ENCODE measurements at places on chromosomes 16 and 17. TPM values are rescaled to one million over a fixed set of nuclear protein-coding genes. Genes with fewer than 3 reads are reported as not detected.

DNA sequence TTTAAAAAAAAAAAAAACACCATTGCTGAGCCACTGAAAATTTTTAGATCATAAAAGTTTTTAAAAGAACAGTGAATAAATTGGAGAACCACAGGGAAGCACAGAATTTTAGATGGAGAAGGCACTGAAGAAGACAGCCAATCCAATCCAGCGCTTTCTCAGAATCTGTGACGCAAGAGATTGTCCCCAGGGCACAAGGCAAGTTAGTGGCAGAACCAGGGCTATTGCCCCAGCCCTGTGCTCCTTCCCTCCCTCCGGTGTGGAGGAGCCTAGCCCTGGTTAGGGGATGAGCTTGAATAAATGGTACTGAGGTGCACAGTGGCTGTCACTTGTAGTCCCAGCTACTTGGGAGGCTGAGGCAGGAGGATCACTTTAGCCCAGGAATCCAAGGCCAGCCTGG lies 108.3 kb downstream of the ZNF423 start:
- no peak for DNase-seq

CNGB1 gene
- total RNA-seq = not detected

- no peak for DNase-seq
Measured at GRCh38 chr17:4626734-4627256, 14.7 kb downstream of the ALOX15 start.

DNA sequence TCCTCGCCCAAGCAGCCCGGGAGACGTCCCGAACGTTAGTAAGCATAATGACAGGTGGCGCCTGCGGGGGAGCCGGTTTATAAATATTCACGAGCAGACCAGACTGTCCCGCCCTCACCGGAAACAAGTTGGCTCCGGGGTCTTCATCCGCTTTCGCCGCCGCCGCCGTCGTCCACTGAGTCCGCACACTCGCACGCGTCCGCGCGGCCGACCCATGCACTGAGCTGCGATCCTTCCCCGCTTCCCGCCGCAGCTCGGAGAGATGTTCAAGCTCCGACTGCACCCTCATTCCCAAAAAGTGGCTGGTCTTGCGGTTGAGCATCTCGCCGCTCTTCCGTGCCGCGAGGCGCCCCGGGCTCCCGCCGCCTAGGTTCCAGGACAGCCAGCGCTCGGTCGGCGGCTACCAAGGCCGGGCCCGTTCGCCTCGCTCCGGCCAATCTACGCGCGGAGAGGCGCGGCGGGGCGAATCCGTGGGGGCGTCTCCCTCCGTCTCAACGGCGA lies 385 bp downstream of the CFAP119 start:
- DNase-seq = peak; percentile 64

GNGT2 gene
- 28.4 TPM for total RNA-seq

- DNase-seq = no peak
Measured at GRCh38 chr16:17970816-17971331, 365.7 kb downstream of the NPIPA8 start.

CDRT15 gene
- not detected for total RNA-seq

KRTAP9-4 gene
- not detected for total RNA-seq

CTRB1 gene
- not detected for total RNA-seq

GRCh38 chr16:1061769-1062505 lies 10.6 kb upstream of the SSTR5 start:
- DNase-seq = no peak

DNA sequence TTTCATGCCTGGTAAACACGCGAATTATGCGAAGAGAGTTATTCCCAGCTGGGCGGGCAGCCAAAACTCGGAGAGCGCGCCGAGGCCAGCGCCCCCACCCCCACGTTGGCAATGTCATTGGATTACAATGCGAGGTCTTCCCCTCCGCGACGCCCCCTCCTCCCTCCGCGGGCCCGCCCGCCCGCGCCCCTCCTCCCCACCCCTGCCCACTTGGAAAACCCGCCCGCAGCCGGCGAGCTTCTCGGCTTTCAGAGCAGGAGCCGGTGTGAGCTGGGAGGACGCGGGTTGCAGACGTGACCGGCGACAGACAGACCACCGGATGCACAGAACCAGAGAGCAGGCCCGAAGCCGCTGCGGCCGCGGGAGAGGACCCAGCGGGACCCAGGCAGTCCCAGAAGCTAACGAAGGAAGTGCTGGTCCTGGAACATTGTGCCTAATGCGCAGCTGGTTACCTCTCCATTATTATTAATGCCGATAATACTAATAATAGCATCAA lies 4.0 kb downstream of the NOG start:
- DNase-seq = peak; percentile 33

DNA sequence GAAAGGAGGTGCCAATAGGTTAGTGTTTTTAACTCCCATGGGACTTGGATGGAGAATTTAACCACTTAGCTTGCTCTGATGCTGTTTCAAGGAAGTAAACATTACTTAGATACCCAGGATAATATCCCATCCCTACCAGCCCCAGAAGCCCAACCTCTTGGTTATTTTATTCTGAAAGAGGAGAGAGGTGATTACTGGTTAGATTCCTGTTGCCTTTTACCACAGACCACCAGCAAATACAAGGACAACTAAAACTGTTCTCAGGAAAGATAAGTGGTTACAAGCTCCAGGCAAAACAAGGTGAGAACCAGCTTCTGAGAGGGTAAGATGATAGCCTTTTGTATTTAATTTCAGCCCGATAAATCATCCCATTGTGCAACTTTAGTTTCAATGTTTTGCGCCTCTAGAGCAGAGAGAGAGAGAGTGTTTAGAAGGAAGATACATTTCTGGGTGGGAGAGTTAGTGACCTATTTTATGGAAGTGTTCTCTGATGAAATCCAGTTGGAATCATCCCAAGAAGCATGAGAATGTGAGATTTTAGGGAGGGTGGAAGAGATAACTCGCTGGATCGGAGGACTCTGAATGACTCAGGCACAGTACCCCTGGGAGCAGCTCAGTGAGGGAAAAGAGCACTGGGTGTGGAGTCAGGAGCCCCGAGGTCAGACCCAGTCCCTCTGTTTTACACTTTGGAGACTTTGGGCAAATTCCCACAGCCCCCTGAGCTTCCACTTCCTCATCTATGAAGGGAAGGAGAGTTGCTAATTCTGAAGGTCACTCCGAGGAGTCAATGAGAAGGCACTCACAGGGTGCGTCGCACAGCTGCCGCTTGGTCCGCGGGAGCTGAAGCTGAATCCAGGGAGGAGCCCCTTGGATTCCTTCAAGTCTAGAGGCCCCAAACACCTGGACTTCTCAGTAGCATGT lies 12.1 kb downstream of the GLP2R start:
- DNase-seq = no peak

DNA sequence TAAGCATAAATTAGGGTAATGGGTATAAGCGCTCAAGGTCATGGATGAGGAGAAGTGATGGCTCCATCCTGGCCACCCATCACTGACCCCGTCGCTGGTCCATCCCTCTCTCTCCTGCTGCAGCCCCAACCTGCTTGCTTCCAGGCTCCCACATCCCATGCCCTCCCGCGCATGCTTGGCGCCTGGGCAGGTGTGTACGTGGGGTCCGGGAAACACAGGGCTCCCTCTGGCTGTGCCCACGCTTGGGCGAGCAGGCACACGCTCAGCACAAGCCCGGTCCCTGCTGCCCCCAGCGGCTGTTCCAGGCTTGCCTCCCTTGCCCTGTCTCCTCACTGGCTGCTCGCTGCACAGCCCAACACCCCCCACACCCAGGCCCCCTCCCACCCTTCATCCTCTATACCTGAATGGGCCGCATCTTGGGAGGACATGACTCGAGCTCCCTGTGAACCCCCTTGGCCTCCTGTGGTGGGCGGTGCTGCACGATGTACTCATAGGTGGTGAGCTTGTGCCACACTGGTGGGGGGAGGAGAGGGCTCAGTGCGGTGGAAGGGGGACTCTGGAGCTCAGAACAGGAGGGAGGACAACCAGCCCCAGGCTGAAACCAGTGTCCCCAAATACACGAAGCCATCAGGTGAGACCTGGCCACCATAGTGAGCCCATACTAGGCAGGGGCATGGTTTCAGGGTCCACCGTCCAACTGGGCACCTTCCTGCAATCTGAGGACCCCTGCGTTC lies 4.7 kb upstream of the TPPP3 start:
- no peak for DNase-seq

DNA sequence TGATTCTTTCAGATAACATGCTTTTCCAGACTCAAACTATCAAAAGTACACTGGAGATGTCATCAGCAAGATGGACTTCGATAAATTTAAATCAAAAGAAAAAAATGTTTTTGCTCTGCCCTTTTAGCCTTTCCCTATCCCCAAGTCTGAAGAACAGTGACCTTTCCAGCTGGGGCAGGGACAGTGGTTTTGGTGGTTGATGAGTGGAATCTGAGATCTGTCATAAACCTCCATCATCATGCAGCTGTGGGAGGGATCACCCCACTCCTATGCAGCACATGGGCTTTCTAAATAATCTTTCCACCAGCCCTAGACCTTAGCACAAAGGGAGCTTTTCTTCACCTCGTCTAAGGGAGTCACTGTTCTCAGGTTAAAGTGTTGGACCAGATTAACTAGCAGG lies 869.5 kb upstream of the SOX9 start:
- DNase-seq = no peak

- DNase-seq = no peak
Measured at GRCh38 chr16:84286578-84287240, 8.0 kb upstream of the WFDC1 start.

- no peak for DNase-seq
Measured at GRCh38 chr17:72863526-72864211, 228.8 kb downstream of the SLC39A11 start.
